ENCODE measurements at places on chromosomes 12 and 14.

DNA sequence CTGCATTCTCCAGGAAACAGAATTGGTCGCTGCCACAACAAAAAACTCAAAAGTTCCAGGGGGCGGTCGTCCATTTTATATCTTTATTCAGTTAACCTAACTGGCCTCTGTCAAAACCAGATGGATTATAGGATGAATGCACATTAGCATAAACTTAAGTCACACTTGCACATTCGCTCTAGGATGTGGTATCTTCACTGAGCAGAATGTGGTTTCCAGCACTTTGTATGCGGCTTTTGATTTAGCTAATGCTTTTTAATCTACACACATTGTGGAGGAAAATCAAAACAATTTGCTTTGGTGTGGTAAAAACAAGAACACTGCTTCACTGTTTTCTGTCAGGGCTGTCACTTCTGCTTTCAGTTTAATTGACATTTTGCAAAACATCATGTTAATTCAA is 4.5 kb downstream of the TAS2R50 start:
- no peak for DNase-seq

- no peak for DNase-seq
Observed at GRCh38 chr12:66852091-66852490, 173.2 kb upstream of the GRIP1 start.

DNA sequence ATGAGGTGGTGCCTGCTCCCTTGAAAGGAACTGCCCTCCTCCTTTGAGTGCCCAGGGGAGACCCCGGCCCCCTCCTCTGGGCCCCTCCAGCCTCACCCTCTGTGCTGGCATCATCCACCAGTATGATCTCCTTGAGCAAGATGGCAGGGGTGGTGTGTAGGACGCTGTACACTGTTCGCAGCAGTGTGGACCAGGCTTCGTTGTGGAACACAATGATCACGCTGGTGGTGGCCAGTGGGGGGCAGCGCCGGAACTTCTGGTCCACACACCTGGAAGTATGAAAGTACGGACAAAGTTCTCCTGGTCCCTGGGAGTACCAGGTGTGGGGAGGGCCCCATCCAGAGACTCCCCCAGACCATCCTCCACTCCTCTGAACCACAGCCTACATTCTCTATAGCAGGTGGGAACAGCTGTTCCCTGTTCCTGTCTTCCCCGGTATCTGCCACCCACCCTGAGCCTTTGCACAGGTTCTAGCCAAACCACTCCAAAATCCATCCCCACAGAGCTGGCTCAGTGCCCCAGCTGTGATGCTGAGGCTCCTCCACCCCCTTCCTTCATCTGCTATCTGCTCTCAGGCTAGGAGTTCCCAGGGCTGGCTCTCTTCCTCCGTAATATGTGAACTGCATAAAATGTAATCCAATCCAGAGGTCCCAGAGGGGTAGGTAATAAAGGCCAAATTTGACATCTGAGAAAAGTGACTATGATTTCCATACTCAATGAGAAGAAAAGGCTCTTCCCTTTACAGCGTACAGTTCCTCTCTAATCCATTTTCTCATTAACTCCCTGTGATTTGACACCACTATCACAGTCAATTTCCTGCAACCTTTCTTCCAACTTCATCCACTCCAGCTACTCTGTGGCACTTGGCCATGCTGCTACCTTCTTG is 13.9 kb downstream of the GALNT6 start:
- no peak for DNase-seq

DNA sequence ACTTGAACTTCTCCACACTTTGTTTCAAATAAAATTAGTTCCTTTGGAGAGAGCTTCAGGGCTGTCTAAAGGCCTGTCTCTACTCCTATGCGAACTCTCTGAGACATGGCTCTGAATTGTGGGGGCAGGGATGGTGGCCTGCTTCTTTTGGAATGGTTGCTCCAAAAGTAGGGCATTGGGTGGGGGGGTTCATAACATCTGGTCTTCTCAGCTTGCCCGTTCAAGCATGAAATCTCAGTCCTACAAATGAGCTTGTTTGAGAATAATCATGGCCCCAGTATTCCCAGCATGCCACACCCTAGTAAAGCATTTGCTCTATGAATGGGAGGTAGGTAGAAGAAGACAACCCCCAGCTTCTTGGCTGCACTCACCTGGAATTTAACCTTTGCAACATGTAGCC is 6.7 kb downstream of the GPR135 start:
- no peak for DNase-seq

DNA sequence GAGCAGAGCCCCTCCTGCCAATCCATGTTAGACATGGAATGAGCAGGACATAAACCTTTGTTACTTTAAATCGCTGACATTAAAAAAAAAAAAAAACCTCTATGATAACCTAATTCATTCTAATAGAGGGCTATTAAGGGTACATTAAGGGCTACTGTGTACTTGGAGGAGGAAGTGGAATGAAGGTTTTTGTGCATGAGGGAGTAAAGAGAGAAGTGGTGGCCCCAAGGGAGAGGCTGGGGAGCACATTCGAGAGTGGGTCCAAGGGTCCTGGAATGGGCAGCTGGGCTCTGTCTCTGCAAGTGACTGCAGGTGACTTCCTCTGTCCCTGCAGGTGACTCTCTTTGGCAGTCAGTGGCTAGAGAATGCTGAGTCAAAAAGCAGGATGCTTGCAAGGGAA is 32.1 kb upstream of the PTGDR start:
- no peak for DNase-seq

- no peak for DNase-seq
Observed at GRCh38 chr12:99911967-99912366, 72.8 kb downstream of the ANKS1B start.

DNA sequence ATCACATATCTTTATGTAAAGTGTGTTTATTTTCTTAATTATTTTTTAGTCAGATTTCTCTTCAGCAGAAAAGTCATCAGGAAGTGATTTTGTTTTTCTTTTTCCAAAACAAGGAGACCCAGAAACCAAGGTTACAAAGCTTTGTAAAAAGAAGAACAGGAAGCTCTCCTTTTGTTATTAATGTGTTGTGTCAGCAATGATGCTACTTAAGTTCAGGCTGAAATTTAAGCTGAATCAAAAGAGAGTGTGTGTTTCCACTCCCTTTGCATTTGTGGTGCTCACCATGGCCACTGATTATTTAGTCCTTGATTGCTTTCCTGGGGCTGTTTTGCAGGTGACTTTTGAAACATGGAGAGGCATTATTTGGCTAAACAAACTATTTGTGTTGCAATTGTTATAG is 155.3 kb upstream of the ATP2B1 start:
- no peak for DNase-seq

GRCh38 chr12:92257261-92257660 is 111.6 kb upstream of the BTG1 start:
- no peak for DNase-seq

DNA sequence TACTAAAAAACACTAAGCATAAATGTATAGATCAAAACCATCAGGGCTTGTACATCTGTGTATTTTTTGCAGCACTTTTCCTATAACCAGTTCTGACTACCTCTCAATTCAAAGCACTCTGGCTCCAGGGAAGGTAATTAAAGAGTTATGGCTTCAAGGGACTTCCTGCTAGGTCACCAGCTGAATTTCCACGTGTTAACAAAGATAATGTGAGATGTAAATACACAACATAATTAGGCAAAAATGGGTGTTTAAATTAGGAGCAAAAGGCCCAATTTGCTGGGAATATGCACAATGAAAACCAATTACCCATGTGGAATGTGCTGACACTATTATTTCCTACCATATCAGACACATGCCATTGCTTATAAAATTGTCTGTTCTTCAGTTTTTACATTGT is 513.4 kb upstream of the FLRT2 start:
- DNase-seq: no peak

DNA sequence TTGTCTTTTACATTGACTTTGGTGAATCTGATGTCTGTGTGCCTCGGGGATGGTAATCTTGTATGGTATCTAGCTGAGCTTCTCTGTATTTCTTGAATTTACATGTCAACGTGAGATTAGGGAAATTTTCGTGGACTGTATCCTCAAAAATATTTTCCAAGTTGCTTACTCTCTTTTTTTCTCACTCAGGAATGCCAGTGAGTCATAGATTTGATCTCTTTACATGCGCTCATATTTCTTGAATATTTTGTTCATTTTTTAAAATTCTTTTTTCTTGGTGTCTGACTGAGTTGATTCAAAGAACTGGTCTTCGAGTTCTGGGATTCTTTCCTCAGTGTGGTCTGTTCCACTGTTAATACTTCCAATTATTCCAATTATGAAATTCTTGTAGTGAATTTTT is 207.7 kb downstream of the RAD51B start:
- DNase-seq: no peak

- DNase-seq: no peak
Observed at GRCh38 chr12:130339951-130340350, 2.3 kb downstream of the PIWIL1 start.

DNA sequence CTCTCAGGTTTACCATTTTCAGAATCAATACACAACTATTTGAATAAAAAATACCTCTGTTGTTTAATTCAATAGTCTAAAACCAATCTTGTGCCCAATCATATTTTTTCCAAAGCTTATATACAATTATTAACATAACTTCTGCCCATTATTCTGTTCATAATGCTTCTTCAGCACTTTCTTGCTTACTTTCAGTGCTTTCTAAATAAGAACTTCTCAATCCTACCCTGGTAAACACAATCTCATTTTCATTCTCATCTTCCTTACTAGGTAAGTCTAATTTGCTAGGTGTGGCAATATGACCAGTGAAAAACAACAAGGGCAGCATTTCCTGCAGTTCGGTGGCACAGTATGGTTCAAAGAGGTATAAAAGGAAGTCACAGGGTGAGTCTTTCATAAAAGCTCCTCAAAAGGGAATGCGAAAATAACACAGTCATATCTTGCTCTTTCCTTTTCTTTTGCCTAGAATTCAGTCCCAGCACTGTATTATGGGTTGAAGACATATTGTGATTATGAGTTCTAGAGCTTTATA is 103.5 kb downstream of the FOXG1 start:
- DNase-seq: no peak

DNA sequence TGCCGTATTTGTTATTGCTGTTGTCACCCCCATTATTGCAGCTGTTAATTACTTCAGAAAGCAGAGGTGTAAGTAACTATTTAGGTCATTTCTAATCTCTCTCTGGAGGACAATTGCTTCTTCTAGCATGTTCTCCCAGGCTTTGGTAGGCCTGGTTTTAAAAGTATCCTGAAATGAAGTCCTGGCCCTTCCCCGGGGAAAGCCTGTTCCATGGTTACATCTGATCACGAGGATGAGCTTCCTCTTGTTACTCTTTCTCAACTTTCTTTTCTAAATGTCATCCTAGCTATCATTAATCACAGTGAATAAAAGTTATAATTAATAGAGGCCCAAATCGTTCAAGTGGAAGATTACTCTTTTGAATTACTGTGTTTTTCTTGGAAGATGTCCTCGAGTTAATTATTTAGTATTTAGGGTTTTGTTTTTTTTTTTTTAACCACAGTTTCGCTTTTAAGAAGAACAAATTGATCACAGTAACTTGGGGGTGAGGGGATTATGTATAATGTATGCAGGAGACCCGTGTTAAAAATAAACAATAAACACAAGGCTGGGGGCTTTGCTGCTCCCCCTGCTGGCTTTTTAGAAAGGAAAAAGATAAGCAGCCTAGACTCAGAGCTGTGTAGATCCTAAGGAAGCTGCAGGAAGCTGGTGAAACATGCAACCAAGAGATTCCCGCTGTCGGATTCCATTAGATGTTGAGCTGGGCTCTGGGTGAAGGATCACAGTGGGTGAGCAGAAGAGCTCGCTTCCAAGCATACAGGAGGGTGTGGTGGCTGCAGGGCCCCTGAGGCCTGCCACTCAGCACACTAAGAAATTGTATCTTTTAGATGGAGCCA is 420.1 kb downstream of the FUT8 start:
- no peak for DNase-seq

- no peak for DNase-seq
Observed at GRCh38 chr12:27971121-27971489, 1.4 kb downstream of the PTHLH start.

GRCh38 chr12:49055978-49056754 is 4.4 kb downstream of the KMT2D start:
- DNase-seq: no peak

GRCh38 chr14:75217508-75218206 is 41.2 kb upstream of the TMED10 start:
- DNase-seq: no peak

GRCh38 chr12:108000111-108000510 is 129.0 kb upstream of the WSCD2 start:
- DNase-seq: no peak

DNA sequence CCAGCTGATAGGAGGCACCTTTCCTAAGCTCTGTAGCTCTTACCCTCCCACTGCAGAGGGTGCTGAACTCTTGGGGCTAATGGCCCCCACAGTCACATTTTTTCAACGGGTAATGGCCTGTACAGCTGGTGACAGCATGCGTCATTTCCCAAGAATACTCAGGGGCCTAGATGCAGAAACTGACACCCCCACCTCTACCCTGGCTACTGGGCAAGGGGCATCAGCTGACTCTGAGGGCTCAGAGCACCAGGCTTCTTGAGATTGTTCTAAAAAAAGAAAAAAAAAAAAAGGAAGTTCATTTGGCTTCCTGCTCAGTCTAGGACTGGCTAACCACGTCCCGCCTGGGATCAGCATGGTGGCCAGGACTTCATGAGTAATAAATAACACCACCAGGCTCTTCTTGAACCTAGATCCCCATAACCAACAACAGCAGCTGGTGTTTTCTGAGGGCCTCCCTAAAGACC is 35.2 kb downstream of the ZFP36L1 start:
- no peak for DNase-seq

GRCh38 chr14:99099051-99099787 is 172.8 kb downstream of the BCL11B start:
- no peak for DNase-seq

GRCh38 chr14:86990396-86990795 is 1002.6 kb downstream of the GALC start:
- no peak for DNase-seq

GRCh38 chr12:115388139-115388538 is 704.2 kb upstream of the TBX3 start:
- no peak for DNase-seq

DNA sequence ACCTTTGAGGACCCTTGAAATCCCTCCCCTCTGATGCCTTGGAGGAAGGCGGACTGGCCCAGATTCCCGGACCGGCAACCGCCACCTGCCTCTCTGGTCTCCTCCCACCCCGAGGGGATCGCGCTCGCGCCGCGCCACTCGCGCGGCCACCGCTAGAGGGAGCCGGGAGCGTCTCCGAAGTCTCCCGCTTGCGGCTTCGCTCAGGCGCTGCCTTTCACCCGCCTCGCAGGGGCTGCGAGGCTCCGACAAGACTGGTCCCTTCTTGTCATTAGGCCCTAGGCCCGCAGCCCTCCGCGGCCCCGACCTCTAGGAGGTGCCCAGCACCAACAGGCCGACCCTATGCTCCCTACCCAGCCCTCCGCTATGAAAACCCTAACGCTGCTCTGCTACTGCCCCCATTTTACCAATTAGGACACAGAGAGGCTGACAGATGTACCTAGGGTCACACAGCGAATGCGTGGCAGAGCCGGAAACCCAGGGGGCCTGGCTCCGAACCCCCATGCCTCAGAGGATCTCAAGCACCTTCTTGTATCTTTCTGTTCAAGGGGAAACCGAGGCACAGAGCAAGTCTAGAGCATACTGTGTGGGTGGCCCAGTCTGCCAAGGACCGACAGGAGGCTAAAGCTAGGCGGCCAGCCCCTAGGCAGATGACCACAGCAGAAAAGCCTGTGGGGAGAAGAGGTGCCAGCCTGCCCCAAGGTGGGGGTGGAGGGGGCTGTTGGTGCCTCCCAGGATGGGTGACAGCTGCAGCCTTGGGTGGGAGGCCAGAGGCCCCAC is 21.4 kb upstream of the VSX2 start:
- DNase-seq: peak; percentile 65

- no peak for DNase-seq
Observed at GRCh38 chr14:67457782-67458181, 30.7 kb downstream of the TMEM229B start.

GRCh38 chr12:93813186-93813585 is 136.0 kb downstream of the CRADD start:
- no peak for DNase-seq

Data from activated CD4-positive, CD25-positive, alpha-beta regulatory T cell (primary cell).